ENCODE measurements at places on chromosomes 1 and 21.

DNA sequence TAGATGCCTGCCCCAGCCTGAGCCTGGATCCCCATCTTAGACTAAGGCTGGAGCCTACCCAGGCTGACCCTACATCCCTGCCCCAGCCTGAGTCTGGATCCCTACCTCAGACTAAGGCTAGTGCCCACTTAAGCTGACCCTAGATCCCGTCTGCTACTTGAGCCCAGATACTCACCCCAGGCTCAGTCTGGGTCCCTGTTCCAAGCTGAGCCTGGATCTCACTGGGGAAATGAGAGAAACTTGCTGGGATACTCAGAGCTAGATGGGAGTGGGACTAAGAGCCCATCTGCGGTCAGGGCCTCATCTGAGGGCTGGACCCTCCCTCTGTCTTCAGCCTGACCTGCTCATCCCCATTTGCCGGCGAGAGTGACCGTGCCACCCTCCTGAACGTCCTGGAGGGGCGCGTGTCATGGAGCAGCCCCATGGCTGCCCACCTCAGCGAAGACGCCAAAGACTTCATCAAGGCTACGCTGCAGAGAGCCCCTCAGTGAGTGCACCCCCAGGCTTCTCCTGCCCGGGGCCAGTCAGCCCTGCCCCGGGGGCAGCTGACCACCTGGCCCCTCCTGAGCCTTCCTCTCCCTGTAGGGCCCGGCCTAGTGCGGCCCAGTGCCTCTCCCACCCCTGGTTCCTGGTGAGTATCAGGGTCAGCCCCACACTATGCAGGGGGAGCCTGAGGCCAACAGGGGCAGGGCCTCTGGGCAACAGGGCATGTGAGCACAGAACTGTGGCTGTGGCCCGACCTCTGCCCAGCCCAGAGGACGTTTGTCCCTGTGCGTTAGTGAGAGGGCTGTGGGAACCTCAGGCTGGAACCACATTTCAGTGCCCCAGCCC, 36.8 kb downstream of the TRIM11 start:
- DNase-seq, result no peak

GRCh38 chr1:177933881-177934280, 36.0 kb downstream of the SEC16B start:
- DNase-seq, result no peak

DNA sequence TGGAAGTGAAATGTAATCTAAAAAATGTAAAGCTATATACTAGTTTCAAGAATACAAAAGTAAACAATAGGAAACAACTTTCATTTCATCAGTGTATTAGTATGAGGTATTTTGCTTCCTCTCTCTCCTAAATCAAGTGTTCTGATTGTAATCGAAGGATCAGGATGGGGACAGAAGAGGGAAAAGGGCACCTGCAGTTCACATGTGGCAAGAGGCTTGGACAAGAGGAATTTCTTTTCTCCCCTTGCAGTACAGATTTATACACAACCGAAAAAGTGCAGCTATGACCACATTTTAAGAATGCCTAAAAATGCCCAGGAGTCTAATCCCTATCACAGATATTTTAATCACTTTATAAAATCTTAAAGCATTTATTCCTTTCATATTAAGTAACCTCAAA, 63.7 kb downstream of the NRIP1 start:
- DNase-seq, result no peak

DNA sequence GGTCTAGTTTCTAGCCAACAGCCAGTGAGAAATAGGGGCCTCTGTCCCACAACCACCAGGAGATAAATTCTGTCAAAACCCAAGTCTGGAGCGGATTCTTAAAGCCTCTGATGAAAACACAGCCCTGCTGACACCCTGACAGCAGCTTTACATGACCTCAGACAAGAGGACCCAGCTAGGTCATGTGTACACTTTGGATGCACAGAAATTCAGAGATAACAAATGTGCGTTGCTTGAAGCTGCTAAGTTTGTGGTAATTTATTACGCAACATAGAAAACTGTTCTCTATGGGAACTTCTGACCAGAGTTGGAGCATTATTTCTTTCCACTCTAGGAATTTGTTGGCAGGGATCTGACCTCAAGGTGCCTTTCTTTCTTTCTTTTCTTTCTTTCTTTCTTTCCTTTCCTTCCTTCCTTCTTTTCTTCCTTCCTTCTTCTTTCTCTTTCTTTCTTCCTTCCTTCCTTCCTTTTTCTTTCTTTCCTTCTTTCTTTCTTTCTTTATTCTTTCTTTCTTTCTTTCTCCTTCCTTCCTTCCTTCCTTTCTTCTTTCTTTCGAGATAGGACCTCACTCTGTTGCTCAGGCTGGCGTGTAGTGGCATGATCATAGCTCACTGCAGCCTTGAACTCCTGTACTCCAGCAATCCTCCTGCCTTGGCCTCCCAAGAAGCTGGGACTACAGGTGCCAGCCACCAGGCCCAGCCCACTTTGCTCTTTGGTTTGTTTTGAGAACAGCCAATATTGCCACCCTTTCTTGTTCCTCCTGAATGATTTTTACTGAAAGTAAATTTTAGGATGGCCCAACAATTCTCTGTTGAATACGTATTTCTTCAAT, 14.9 kb upstream of the HMGCS2 start:
- no peak for DNase-seq

GRCh38 chr1:77831566-77831965, 52.1 kb downstream of the MIGA1 start:
- DNase-seq, result no peak

GRCh38 chr1:53412285-53413174, 46.7 kb upstream of the DMRTB1 start:
- no peak for DNase-seq

GRCh38 chr21:33734818-33735217, 92.5 kb downstream of the ITSN1 start:
- no peak for DNase-seq

DNA sequence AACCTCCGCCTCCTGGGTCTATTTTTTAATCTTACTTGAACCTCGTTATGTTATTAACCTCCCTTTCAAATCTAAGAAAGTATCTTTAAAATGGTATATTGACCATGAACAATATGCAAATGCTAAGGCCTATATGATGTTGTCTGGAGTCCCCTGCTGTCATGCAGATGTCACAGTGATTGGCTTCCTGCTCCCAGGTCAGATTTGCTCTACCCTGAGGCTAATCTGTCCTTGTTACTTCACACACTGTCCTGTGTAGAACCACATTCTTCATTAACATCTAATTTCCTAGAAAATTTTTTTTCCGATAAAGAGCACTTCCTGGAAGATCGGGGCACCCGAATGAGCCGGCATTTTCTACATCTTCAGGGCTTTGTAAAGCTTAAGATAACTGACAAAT, 306.6 kb downstream of the MRPL39 start:
- DNase-seq, result no peak

DNA sequence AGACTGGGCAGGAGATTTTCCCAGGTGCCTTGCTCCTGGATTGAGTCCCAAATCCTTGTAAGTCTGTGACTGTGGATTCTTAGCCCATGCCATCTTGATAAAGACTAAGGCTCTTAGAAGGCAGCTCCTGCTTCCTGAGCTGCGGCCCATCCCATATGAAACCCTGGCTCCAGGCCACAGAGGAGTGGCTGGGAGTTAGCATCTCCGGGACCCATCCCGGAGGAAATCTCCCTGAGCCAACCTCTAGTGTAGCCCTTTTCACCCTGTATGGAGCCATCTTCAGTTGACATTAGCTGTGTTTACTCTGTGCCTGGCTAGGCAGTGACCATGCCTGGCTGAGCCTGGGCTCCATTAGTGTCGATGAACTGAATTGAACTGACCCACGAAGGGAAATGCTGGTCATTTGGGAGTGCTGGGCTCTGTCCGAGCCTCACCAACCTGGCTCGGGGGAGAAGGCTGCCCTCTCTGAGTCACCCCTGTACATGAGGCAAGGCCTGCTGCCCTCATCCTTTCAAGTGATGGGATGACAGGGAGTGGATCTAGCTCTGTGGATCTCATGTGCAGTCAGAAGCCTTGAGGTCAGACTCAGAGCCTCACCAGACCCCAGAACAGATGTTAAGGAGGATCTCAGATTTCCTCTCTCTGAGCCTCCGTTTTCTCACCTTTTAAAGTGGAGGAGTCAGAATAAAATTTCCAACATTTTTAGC, 37.5 kb downstream of the LGR6 start:
- DNase-seq, result no peak

DNA sequence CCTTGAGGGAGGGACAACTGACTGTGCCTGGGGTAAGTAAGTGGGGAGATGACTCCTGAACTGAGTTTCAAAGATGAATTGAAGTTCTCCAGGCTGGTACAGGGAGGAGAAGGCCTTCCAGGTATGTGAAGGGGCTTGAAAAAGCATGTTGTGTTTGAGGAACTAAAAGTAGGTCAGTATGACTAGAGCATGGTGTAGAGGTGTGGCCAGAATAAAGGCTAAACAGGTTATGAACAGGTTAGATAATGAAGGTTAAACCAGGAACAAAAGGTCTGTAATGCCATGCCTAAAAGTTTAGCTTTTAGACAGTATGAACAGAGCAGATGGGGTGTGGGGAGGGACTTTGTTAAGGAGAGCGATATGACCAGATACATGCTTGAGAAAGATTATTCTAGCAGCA, 7.3 kb upstream of the CLSPN start:
- no peak for DNase-seq

DNA sequence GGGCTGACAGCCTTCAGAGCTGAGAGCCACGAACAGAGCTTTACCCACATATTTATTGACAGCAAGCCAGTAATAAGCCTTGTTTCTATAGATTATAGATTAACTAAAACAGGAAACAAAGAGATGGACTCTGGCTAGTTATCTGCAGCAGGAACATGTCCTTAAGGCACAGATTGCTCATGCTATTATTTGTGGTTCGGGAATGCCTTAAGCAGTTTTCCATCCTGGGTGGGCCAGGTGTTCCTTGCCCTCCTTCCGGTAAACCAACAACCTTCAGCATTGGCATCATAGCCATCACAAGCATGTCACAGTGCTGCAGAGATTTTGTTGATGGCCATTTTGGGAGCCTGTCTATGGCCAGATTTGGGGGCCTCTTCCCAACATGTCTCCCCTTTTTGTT, 96.8 kb downstream of the POU2F1 start:
- DNase-seq, result no peak

DNA sequence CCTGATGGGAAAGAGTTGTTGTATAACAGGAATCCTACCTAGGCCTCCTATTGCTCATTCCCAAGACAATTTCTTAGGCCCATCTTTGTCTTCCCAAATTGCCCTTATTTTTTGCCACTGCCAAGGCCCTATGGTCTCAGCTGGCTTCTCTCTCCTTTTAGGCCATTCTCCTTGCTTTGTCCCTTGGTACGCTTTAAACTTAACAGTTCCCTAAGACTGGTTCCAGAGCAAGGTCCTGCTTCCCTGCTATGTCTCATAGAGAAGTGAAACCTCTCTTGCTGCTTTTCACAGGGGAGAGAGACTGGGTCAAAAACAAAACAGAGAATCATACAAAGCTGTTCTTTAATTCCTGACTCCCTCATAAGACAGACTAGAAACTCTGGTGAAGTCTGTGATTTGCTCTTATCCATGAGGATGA, 77.1 kb downstream of the XCL2 start:
- DNase-seq, result no peak

- no peak for DNase-seq
Measured at GRCh38 chr1:245983294-245983967, 523.6 kb downstream of the SMYD3 start.

- DNase-seq, result peak; percentile 9
Measured at GRCh38 chr1:176033881-176034280, 173.2 kb downstream of the COP1 start.

GRCh38 chr1:110255392-110255787, 45.3 kb downstream of the KCNC4 start:
- no peak for DNase-seq

GRCh38 chr1:223341121-223341520, 22.9 kb downstream of the SUSD4 start:
- no peak for DNase-seq

DNA sequence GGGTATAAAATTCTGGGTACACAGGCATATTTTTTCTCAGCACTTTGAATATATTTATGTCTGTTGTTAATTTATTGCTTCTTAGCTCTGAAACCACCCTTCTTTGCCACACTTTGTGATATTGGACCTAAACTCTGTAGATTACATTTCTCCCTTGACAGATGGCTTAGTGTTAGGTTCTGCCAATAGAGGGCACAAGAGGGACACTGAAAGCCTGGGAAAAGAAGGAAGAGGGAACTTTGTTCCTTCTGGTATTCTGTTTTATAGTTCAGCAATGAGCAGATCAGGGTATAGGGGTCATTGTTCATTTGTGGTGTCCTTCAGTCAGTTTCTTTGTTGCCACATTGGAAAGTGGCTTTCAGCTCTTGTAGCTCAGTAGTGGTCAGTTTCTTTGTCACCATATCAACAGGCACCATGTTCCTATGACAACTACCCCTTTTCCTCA, 423.5 kb upstream of the PROX1 start:
- no peak for DNase-seq

- DNase-seq, result no peak
Measured at GRCh38 chr1:115274467-115274866, 63.6 kb downstream of the NGF start.

DNA sequence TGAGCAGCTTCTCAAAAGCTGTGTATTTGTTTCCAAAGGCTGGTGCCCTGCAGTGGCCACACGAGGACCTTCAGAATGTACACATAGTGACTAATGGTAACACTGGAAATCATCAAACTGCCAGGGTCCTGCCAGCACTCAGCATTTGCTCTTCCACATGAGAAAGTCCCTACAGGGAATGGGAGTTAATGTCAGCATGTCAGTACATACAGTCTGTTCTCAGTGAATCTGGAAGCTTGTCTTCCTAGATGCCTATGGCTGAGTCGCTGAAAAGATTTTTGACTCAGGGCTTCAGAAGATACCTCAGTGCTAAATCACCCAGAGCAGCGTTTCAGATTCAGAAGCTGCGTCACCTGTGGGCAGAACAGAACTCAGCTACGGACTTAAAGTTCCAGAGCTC, 108.2 kb downstream of the CDC7 start:
- DNase-seq, result no peak

Data from left renal cortex interstitium (tissue), 4 donors.